Peyer's patch (tissue), 4 donors: ENCODE measurements at places on chromosomes 1 and 21. TPM values are rescaled to one million over a fixed set of nuclear protein-coding genes. Genes with fewer than 3 reads are reported as not detected.

CRNN gene
- not detected for total RNA-seq

ZNF683 gene
- total RNA-seq = not detected

DPM3 gene
- 33.5 TPM for total RNA-seq

IPP gene
- 10.1 TPM for total RNA-seq

WNT9A gene
- total RNA-seq = 2.5 TPM

CAPN8 gene
- 9.9 TPM for total RNA-seq

TMEM201 gene
- 3.3 TPM for total RNA-seq

PRUNE1 gene
- 21.7 TPM for total RNA-seq

AVPR1B gene
- not detected for total RNA-seq

SPRR1A gene
- not detected for total RNA-seq

ETV3L gene
- not detected for total RNA-seq

GNG12 gene
- total RNA-seq = 61.9 TPM

FCRL2 gene
- 4.8 TPM for total RNA-seq

PTGFRN gene
- total RNA-seq = 51.6 TPM

MYBPH gene
- total RNA-seq = not detected

CR1L gene
- not detected for total RNA-seq

GLMN gene
- total RNA-seq = 1.1 TPM

DNAJC16 gene
- 25.6 TPM for total RNA-seq

HSD3B2 gene
- not detected for total RNA-seq

ALG14 gene
- 3.3 TPM for total RNA-seq

RGSL1 gene
- not detected for total RNA-seq

KCNK2 gene
- 0.57 TPM for total RNA-seq

CTSS gene
- 146 TPM for total RNA-seq

SPRR2F gene
- total RNA-seq = not detected

CD1E gene
- not detected for total RNA-seq

CCDC24 gene
- 18.2 TPM for total RNA-seq

APH1A gene
- total RNA-seq = 106 TPM

CATSPERE gene
- not detected for total RNA-seq

CPLANE2 gene
- 1.2 TPM for total RNA-seq

LCE1D gene
- not detected for total RNA-seq

HSF2BP gene
- 0.35 TPM for total RNA-seq

ZNF697 gene
- 5.0 TPM for total RNA-seq

CNKSR1 gene
- total RNA-seq = 113 TPM

BNIPL gene
- total RNA-seq = 8.4 TPM

TEDDM1 gene
- not detected for total RNA-seq

GATAD2B gene
- total RNA-seq = 23.5 TPM
